Ascending aorta (tissue), 2 donors: ENCODE measurements at places on chromosomes 6 and 20.
A peak's percentile ranks its signal among the peaks of the same experiment; 100 is the strongest.

DNA sequence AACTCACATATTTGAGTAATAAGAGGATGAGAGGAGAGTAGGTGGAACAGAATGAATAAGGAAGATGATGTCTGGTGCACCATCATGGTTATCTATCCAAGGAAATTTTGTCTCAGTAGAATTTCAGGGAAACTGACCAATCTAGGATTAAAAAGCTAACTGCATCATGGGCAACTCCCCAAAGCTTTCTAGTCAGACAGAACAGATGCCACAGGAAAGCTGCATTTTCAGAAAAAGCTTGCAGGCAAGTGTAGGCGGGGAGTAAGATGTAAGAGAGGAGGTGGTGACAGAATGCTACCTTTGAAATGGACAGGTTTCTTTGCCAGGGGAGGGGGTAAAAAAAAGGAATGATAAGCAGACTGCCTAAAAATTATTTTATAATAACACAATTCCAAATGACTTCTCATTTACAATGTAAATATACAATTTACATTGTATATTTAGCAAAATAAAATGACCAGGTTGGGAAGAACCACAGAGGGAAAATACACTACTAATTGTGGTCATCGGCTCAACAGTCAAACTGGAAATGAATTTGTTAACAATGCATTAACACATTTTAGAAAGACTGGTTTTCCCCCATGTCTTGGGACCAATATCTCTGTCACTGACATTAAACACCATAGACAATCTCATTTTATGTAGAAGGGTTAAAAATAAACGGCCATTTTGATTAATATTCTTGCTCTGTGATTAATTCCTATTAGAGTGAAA lies 15.1 kb downstream of the NHSL1 start:
- no peak for DNase-seq

DNA sequence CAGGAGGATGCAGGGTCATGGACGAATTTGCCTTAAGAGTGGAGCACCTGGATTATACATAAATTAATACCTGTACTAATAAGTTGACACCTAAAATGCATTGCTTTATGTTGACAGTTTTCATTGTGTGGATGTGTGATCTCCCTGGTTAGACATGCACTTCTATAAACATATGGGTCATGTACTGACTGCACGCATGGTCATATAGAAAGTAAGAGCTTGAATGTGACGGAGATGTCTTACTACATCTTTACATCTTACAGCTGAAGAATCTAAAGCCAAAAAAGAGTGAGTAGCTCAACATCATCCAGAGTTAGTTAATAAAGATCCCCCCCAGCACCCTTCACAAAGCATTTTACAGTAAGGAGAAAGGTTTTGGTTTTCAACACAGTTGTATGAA lies 408.4 kb upstream of the JARID2 start:
- DNase-seq: no peak

GRCh38 chr20:57619051-57619831 lies 985 bp downstream of the ZBP1 start:
- DNase-seq: no peak

DNA sequence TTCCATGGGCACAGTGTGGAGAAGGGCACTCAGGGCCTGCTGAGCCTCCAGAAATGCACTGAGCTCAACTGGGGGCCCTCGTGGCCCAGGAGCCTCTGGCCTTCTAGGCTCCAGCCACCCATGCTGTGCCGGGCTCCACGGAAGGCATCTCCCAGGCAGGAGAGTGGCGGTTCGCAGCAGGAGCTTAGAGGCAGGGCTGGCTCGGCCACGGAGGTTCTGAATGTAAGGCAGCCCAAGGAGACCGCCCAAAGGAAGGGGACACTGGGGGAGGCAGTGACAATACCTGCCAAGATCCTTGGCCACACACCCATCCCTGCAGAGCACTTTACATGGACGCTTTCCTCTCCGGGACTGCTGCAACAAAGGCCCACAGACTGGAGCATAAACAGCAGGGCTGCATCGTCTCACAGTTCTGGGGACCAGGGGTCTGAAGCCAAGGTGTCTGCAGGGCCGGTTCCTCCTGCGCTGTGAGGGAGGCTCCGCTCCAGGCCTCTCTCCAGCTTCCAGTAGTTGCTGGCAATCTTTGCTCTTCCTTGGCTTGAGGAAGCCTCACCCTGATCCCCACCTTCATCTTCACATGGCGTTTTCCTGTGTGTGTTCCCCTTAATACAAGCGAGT lies 128.2 kb upstream of the CDH4 start:
- DNase-seq: no peak

DNA sequence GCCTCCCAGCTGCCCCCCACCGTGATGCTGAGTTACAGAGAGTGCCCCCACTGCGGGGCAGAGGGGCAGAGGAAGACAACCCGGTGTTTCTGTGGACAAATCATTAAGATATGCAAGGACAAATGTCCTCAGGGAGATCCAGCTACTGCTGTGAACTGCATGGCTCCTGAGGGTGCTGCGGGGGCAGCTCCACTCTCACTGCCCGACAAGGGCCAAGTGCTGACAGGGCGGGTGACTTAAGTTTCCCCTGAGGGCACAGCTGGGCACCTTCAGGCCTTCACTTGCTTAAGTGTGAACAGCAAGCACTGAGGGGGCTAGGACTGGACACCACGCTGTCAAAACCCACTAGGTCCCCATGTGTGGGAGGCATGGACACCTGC lies 26.2 kb upstream of the TCFL5 start:
- no peak for DNase-seq

GRCh38 chr6:154292855-154293519 lies 63.6 kb downstream of the IPCEF1 start:
- no peak for DNase-seq

GRCh38 chr6:75458895-75459294 lies 34.7 kb downstream of the FILIP1 start:
- DNase-seq: no peak

DNA sequence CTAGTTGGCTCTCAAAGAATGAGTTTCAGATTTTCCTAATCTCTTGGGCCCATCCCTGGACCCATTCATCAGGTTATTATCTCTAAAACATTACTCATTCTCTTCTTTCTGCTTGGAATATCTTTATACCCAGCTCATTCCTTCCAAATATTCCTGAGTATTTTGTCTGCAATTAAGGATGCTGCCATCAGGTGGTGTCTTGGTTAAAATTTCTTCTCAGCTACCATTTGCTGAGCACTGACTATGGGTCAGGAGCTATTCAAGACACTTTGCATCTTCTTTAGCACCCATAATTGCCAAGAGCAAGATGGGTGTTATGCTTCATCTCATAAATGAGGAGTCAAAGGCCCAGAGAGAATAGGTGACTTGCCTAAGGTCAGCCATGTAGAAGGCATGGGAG lies 8.4 kb downstream of the SUN5 start:
- no peak for DNase-seq

- DNase-seq: peak; percentile 74
Observed at GRCh38 chr6:105994591-105995390, 91.3 kb upstream of the PRDM1 start.

DNA sequence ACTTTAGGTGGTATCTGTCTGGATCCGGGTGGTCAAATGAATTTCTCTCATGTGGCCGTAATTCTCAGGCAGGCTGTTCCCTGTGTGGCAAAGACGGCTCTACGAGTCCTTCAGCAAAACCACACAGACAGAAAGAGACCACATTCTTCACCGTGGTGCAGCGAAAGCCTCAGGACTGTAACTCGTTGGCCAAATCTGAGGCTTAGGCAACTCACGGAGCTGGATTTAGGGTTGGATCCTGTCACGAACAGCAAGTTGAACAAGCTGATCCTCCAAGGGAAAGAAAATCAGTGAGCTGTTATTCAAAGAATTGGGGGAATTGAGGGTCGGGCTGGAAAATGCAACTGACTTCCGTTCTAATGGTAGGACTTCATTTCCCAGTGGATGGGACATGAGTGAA lies 167.4 kb downstream of the ZMYND8 start:
- DNase-seq: no peak

DNA sequence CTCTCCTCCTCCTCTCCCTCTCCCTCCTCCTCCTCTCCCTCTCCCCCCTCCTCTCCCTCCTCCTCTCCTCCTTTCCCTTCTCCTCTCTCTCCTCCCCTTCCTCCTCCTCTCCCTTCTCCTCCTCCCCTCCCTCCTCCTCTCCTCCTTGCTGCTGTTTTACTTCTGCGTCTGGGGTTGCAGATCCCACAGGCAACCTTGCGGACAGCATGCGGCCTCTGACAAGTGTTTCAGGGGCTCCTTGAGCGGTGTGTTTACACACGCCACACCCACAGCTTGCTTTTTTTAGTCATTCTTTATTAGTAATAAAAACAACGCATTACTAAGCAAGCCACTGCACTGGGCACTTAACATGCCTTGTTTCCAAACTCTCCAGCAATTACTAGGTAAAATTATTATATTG lies 81.9 kb downstream of the TFAP2C start:
- DNase-seq: no peak

- DNase-seq: no peak
Observed at GRCh38 chr6:135115834-135116233, 61.2 kb upstream of the HBS1L start.

DNA sequence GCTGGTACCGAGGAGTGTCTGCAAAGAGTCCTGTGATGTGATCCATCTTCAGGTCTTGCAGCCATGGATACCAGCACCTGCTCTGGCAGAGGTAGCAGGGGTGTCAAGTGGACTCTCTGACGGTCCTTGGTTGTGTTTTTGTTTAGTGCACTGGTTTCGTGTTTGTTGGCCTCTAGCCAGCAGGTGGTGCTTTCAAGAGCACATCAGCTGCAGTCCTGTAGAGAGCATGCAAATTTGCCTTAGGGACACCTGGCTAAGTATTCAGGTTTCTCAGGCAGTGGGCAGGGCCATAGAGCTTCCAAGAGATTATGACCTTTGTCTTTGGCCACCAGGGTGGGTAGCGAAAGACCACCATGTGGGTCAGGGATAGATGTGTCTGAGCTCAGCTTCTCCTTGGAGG lies 14.5 kb upstream of the RGS17 start:
- no peak for DNase-seq

DNA sequence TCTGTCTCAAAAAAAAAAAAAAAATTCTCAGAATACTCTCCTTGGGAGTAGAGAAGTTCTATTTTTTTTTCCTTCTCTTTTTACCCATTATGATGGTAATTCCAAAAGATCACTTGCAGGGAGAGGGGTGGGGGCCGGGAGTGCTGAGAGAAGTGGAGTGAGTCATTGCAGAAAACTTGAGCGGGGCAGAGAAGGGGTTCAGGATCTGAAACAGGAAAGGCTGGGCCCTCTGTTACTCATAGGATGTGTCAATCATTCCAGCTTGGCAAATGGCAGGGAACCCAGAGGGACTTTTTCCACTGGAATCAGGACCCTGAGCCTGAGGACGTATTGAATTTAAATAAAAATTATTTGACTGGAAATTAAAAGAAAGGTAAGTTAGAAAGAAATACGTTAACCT lies 111.4 kb upstream of the ARMC2 start:
- DNase-seq: peak; percentile 34

DNA sequence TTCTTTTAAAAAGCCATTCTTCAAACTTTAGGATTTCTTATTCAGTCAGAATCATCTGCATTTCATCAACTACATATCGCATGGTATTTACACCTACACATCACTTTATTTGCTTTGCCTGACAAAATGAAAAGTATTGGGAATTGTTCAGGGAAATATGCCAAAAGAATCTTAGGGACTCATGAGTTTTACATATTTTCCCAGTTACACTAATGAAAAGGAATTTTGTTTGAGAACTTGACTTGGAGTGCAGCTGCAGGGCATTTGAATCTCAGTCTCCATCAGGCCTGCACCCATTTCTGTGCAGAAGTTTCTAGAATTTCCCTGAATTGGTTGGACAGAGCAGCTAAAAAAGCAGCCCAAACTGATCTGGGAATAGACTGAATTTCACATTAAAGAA lies 65.3 kb downstream of the MTHFD1L start:
- no peak for DNase-seq

DNA sequence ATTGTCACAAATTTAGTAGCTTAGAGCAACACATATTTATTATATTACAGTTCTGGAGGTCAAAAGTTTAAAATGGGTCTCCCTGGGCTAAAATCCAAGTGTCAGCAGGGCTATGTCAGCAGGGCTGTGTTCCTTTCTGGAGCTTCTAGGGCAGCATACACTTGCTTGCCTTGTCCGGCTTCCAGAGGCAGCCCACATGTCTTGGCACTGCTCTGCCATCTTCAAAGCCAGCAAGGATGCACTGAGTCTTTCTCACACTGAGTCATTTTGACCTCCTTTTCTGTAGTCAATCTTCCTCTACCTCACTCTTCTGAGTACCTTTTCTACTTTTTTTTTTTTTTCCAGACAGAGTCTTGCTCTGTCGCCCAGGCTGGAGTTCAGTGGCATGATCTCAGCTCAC lies 39.0 kb downstream of the ADGRF4 start:
- no peak for DNase-seq

- no peak for DNase-seq
Observed at GRCh38 chr6:71333697-71334096, 45.1 kb downstream of the OGFRL1 start.

GRCh38 chr6:68235326-68235784 lies 399.7 kb upstream of the ADGRB3 start:
- DNase-seq: no peak

DNA sequence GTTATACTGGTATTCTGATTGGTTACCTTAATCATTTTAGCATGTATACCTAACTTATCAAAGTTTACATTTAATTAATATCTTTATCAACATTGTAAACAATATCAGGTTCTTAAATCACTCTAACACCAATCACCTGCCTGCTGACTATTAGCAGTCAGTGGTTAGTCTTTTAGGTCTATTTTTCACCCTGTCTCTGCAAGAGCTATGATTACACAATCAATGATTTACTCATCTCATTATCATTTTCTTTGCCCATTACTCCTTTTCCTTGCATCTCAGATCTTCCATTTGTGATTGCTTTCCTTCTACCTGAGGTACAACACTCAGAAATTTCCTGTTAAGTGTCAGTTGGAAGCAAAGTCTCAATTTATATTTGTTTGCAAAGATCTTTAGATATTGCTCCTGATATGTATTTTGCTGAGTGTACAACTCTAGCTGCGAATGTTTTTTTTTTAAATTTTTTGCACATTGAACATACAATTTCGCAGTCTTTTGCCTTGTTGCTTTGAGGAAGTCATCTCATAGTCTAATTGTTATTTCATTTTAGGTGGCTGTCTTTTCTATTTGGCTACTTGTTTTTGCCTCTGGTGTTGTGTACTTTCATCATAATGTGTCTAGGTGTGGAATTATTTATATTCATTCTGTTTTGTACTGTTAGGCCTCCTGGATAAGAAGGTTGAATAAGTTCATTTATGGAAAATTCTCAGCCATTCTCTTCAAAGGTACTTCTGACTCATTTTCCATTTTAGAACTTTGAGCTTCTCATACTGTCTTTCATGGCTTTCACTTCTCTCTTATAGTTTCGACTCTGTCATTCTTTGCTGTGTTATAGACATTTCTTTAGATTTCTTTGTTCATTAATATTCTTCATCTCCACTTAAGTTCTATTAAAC lies 104.9 kb upstream of the CEP162 start:
- DNase-seq: no peak

GRCh38 chr6:168441434-168442391 lies 729 bp downstream of the SMOC2 start:
- DNase-seq: no peak

DNA sequence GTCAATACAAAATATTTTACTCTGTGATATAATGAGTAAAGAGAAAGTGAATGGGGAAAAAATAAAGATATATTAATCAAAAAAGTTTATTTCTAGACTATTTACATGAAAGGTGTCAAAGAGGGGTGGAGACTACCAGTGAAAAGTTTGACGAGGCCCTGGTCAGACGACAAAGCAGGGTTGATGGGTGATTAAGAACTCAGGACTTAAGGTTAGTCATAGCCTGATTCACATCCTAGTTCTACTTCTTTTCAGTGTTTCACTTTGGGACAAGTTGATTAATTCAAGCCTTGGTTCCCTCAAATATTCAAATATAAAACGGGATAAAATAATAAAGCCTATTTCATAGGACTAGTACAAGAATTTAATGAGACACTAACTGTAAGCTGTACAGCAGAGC lies 178.2 kb upstream of the HS3ST5 start:
- no peak for DNase-seq
